ENCODE measurements at places on chromosomes 12 and 14.
A peak's percentile ranks its signal among the peaks of the same experiment; 100 is the strongest.

DNA sequence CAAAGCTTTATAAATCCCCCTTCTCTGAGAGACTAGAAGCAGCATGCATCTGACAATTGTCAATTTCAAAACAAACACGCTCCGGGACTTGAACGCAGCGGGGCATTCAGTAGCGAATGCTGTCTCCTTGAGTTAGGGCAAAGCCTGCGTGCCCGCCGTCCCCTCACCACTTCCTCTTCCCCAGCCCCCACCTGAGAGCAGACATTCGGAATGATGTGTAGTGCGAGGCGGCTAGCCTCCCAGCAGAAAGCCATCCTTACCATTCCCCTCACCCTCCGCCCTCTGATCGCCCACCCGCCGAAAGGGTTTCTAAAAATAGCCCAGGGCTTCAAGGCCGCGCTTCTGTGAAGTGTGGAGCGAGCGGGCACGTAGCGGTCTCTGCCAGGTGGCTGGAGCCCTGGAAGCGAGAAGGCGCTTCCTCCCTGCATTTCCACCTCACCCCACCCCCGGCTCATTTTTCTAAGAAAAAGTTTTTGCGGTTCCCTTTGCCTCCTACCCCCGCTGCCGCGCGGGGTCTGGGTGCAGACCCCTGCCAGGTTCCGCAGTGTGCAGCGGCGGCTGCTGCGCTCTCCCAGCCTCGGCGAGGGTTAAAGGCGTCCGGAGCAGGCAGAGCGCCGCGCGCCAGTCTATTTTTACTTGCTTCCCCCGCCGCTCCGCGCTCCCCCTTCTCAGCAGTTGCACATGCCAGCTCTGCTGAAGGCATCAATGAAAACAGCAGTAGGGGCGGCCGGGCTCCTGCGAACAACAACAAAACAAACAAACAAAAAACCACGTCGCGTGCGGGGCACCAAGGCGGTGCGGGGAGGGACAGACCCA, 2.2 kb downstream of the PRMT8 start:
- no peak for DNase-seq

GRCh38 chr12:115897729-115898128, 379.8 kb downstream of the MED13L start:
- DNase-seq: no peak

- no peak for DNase-seq
Observed at GRCh38 chr12:94811611-94812010, 161.3 kb upstream of the TMCC3 start.

DNA sequence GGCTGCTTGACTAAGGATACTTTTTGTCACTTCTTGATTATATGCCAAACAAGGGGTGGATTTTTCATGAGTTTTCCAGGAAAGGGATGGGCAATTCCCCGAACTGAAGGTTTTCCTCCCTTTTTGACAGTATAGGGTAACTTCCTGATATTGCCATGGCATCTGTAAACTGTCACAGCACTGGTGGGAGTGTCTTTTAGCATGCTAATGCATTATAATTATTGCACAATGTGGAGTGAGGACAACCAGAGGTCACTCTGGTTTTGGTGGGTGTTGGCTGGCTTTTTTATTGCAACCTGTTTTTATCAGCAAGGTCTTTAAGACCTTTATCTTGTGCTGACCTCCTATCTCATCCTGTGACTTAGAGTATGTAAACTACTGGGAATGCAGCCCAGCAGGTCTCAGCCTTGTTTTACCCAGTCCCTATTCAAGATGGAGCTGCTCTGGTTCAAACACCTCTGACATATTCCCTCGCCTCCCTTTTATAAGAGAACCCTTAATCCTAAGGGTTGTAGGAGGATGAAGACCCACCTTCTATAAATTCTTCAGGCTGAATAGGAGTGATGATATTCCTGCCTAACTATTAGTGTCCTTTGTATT, 471.2 kb downstream of the ATP23 start:
- DNase-seq: no peak

- DNase-seq: no peak
Observed at GRCh38 chr12:75706786-75707605, 195.6 kb upstream of the KRR1 start.

GRCh38 chr12:57528831-57529555, 6.4 kb downstream of the MBD6 start:
- DNase-seq: no peak

DNA sequence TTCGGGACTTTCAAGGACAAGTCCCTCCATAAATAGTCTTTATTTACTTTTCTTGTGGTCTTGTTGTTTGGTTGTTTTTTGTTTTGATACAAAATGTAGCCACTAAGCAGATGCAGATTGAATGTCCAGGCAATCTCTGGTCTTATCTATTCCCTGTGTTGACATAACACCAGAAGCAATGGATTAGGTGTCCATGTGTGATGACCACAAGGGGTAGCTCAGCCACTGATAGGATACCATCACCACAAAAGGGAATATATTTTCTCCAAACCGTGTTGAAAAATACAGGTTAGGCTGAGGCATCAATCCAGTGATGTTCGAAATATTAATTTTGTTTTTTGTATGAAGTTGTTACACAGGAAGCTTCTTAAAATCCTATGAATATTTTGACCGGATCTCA, 196.3 kb downstream of the EPS8 start:
- no peak for DNase-seq

- no peak for DNase-seq
Observed at GRCh38 chr12:48482930-48483329, 632 bp downstream of the C12orf54 start.

GRCh38 chr12:57477710-57478681, 1.7 kb downstream of the ARHGAP9 start:
- no peak for DNase-seq

GRCh38 chr14:94079891-94080620, 946 bp downstream of the DDX24 start:
- no peak for DNase-seq

- no peak for DNase-seq
Observed at GRCh38 chr12:77855548-77855947, 24.9 kb downstream of the NAV3 start.

GRCh38 chr12:34215213-34215892, 193.1 kb downstream of the ALG10 start:
- no peak for DNase-seq

- no peak for DNase-seq
Observed at GRCh38 chr12:125113263-125113662, 48.0 kb downstream of the AACS start.

DNA sequence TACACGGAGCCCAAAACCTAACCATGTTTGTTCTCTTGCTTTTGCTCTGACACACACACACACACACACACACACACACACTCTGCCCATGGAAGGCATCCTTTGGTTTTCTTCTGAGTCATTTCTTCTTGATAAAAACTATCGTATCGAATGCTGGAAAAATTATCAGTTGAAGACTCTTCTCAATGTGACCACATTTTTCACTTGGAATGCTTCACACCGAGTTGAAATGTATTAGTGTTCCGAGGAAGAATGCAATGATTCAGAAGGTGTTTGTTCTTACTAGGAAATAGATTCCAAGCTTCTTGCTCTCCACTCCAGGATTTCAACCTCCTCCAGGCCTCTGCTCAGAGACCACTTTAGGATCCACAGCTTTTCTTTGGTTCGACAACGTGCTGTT, 226.3 kb downstream of the MON2 start:
- DNase-seq: no peak

DNA sequence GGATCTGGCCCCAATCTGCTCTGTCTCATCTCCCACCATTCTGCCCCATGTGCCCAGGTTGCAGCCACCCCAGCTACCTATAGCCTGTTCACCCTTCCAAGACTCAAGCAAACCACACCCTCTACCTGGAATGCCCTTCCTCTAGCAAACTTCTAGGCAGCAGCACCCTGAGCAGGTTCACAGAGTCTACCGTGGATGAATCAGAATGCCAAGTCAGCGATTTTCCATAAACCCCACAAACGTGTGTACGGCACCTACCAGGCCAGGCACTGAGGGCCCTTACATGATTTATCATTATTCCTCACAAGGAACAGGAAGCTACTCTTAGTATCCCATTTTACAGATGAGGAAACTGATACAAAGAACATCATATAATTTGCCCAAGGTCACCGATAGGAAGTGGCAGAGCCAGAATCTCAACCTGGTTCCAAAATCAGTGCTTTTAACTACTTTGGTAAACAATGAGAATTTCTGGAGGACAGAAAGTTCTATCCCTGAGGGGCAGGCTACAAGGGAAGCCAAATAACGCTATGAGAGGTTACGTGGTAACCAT, 28.0 kb upstream of the DHRS4 start:
- DNase-seq: no peak

- peak; percentile 49 for DNase-seq
Observed at GRCh38 chr12:52713960-52714886, 10.9 kb upstream of the KRT77 start.

- no peak for DNase-seq
Observed at GRCh38 chr14:101781240-101782061, 19.9 kb downstream of the PPP2R5C start.

- DNase-seq: peak; percentile 18
Observed at GRCh38 chr14:20799456-20799891, 3.2 kb downstream of the RNASE1 start.

GRCh38 chr12:55842681-55843429, at the start of gene MMP19:
Gene MMP19, minus strand, starts transcription at chr12:55842936. Its CDS starts 106 bp downstream, at chr12:55842830.
- no peak for DNase-seq

GRCh38 chr12:106305376-106305775, 2.8 kb downstream of the TCP11L2 start:
- no peak for DNase-seq

DNA sequence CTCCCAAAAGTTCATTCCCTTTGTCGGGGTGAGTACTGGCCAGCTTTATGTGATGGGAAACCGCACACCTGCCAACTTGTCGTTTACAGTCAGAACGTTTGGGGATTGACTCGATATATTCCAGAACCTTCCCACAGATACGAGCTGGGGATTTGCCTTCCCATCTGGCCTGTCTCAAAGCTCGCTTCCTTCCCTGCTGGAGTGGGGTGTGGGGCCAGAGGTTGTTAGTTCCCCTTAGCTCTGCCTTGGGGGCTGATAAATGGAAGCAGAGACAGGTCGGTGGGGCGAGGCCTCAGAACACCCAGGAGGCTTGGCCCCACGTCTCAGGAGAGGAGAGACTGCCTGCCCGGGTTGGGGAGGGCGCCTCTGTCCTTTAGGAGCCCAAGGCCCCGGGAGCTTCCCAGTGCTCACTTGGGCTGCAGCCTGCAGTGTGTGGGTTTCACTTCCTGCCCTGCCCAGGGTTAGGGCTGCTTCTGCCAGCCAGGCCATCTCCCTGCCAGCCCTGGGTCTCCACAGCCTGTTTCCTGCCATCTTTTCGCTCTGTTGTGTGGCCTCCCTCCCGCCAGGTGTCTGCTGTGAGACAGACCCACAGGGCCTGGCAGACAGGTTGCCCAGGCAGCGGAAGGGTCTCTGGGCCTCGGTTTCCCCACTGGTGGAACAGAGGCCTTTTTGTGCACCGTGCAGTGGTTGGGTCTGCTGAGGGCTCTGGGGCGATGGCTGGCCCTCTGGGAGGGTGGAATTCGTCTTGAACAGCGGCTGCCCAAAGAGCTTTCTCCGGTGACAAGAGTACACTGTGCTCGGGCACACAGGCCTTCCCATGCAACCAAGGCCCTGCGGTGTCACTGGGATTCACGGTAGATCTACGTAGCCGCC, 8.1 kb upstream of the TEX22 start:
- no peak for DNase-seq

DNA sequence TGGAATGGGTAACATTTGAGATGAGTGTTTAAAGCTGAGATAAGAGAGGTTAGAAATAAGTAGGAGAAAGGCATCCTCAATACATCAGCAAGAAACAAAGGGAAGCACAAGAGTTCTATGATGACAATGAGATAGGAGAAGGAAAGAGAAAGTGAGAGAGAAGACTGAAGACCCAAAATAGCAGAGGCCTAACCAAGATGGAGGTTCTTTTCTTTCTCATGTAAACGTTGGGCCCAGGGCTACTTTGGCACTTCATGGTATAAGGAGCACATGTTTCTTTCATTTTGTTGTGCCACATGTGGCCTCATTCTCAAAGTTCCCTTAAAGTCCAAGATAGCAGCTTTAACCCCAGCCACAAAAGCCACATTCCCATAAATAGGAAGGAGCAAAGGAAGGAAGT, 120.5 kb upstream of the RMST start:
- no peak for DNase-seq

DNA sequence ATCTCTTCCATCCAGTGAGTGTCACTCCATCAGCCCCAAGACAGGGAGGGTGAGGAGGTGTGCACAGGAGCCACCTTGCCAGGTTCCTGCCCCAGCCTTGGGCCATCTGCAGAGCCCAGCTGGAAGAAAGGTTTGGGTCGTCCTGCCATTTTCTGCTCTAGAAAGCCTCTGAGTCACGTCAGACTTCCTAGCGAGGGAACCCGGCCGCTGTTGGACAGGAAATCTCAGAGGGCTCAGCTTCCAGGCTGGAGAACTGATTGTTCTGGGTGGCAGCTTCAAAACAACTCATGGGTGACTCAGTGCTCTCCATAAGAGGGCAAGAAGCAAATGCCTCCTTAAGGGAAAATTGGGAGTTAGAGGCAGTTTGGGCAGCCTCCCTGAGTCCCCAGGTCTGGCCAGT, 16.6 kb downstream of the HIP1R start:
- DNase-seq: no peak

DNA sequence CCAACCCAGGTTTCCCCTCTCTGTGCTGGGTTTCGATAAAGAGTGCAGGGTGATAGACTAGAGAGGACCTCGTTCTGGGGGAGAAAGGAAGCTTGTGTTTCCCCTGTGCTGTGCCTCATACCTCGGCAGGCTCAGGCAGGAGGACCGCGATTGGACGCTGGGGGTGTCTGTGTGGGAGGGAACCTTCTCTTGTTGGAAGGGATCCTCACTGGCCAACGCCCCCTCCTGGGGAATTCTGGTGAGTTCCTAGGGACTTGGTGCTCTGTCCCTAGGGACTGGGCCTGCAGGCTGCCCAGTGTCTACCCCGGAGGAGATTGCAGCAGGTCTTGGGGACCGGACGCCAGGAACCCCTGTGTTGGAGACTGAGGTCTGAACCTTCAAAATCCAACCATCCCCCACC, 157.4 kb upstream of the PRMT8 start:
- DNase-seq: peak; percentile 37

GRCh38 chr12:52205612-52206303, 13.9 kb upstream of the KRT80 start:
- no peak for DNase-seq

- no peak for DNase-seq
Observed at GRCh38 chr12:109752117-109753053, 38.8 kb downstream of the FAM222A start.

DNA sequence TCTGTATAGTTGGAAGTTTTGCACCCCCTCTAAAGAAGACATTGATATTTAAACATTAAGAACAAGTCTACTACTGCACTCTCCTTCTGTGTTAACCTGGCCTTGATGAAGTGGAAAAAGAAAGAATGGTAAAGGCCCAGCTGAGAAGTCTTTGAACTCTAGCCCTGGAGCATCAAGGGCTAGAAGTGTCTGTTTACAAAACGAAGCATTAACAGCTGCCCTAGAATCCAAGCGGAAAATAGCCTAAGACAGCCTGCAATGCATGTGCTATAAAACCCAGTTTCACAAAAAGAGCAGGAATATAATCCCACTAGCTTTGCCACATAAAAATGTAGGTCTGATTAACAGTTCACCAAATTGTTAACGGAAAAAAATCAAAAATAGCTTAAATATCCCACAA, 60.5 kb downstream of the NUMB start:
- DNase-seq: no peak

GRCh38 chr14:55963295-55963694, 154.9 kb upstream of the PELI2 start:
- no peak for DNase-seq

All from neural crest cell (in vitro differentiated cells).